Dermis microvascular lymphatic vessel endothelial cell (primary cell): ENCODE measurements at places on chromosomes 5 and 9. TPM values are rescaled to one million over a fixed set of nuclear protein-coding genes. Genes with fewer than 3 reads are reported as not detected.

GRCh38 chr9:131397100-131397790, 3.4 kb downstream of the PRRC2B start:
- DNase-seq: no peak

DNA sequence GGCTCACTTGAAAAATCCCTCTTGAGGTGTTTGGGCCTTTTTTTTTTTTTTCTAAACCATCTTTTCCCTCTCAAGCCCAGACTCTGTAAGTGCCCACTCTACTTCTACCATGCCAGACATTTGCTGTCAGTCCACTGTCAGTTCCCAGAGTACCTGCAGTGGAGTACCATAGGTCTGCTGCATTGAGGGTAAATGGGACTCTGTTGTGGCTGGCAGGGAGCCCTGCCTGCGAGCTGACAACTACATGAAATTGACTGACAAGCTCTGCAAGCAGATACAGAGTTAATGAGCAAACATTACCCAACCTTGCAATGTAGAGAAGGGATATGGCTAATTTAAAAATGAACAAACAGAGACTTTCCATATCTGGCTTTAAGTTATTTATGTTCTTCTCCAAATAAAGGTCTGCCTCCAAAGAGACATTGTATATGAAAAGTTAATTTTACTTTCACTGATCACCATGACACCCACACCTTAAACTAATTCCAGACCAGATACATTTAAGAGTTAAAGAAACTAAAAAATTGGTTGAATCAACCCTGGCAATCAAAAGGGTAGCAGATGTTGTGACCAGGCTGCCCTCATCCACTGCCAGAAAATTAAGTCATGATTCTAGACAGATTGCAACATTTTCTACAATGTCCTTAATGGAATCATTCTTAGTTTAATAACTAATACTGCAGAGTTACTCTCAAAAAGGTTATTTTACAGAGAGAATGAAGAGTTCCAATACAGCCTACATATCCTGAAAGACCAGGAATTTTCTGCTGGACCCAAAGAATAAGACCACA, 100.4 kb upstream of the PAM start:
- no peak for DNase-seq

GRCh38 chr5:76406673-76407072, 3.6 kb downstream of the IQGAP2 start:
- no peak for DNase-seq

GRCh38 chr9:83322438-83322837, 215.8 kb downstream of the FRMD3 start:
- no peak for DNase-seq

DNA sequence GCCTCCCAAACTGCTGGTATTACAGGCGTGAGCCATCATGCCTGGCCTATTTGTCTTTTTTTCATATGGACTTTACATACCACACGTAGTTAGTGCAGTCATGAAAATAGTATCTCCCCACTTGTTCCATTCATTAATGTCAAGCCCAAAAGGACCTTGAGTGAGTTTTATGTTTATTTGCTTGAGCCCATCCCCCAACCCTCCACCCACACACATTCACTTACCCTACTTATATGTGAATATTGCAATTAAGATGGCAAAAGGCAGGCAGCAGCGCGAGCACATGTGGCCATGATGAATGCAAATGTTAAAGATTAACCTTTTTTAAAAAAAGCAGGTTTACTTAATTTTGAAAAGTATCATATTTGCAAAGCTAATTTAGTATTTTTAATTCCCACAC, 24.9 kb upstream of the PIK3R1 start:
- no peak for DNase-seq

- no peak for DNase-seq
These were observed 573.6 kb upstream of the ARRDC3 start for GRCh38 chr5:91956738-91957137.

- no peak for DNase-seq
These were observed 528.6 kb upstream of the PTPRD start for GRCh38 chr9:11141357-11141756.

The FGF18 gene
- total RNA-seq: not detected in 2 replicates

The SPATA31E1 gene
- total RNA-seq: not detected in 2 replicates

The GDA gene
- total RNA-seq: not detected in 2 replicates

The SLC6A19 gene
- not detected in 2 replicates for total RNA-seq

The ZFP37 gene
- total RNA-seq: 0.77 and 1.4 TPM in 2 replicates

The IL7R gene
- total RNA-seq: 0.25 and 0.51 TPM in 2 replicates
